ENCODE measurements at places on chromosomes 11 and 22. TPM values are rescaled to one million over a fixed set of nuclear protein-coding genes. Genes with fewer than 3 reads are reported as not detected.

Gene OR10D3
- total RNA-seq = not detected

Gene ANKK1
- total RNA-seq = not detected

Gene OR6A2
- 0.09 TPM for total RNA-seq

Gene MMP12
- not detected for total RNA-seq

Gene MUC5AC
- total RNA-seq = not detected

DNA sequence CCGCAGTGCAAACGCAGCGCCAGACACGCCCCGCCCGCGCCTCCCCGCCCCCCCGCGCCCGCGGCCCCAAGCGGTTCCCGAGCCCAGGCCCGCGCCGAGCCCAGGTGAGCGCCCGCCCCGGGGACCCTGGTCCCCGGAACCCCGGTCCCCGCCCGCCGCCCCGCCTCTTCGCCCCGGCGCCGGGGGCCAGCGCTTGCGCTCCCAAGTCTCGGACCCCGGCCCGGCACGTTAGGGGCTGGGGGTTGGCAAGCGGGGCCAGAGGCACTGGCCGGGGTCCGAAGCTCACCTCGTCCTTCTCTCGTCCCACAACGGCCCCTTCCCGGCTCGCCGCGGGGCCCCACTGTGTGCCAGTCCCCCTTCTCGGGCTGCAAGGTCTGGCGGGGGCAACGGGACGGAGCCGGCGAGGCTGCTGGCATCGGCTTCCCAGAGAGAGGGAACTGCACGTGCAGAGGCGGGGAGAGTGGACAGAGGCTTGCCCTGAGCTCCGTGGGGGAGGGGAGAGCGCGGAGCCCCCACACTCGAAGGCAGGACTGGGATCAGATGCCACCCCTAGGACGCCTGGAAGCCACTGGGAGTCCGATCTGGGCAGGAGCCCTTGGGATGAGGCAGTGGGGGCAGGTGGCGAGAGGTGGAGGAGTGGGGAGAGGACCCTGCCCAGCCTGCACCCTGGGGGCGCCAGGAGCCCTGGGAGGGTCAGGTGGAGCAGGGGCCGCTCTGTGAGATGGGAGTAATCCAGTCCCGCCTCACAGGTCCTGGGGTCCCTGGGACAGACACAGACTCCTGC, 1.8 kb upstream of the AIFM3 start:
- DNase-seq = no peak

- no peak for DNase-seq
Measured at GRCh38 chr22:36194971-36195370, 6.6 kb downstream of the APOL4 start.

DNA sequence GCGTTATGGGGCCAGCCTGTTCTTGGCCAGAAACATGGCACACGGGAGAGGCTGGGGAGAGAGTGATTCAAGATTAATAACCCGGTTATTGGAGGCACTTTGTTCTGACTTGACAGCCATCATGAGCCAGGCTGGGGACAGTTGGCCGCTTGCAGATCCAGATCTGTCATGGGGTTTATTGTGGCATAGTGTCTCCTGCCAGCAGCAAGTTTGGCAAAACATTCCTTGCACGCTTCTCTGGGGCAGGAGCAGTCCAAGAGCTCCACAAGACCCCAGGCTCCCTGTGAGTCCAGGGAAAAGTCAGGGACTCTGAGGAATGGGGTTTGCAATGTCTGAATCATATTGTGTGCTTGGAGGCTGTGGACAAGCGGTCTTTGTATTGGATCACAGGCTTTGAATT, 270.4 kb downstream of the MIAT start:
- DNase-seq = no peak

- DNase-seq = no peak
Measured at GRCh38 chr11:119531623-119532022, 108.7 kb upstream of the THY1 start.

DNA sequence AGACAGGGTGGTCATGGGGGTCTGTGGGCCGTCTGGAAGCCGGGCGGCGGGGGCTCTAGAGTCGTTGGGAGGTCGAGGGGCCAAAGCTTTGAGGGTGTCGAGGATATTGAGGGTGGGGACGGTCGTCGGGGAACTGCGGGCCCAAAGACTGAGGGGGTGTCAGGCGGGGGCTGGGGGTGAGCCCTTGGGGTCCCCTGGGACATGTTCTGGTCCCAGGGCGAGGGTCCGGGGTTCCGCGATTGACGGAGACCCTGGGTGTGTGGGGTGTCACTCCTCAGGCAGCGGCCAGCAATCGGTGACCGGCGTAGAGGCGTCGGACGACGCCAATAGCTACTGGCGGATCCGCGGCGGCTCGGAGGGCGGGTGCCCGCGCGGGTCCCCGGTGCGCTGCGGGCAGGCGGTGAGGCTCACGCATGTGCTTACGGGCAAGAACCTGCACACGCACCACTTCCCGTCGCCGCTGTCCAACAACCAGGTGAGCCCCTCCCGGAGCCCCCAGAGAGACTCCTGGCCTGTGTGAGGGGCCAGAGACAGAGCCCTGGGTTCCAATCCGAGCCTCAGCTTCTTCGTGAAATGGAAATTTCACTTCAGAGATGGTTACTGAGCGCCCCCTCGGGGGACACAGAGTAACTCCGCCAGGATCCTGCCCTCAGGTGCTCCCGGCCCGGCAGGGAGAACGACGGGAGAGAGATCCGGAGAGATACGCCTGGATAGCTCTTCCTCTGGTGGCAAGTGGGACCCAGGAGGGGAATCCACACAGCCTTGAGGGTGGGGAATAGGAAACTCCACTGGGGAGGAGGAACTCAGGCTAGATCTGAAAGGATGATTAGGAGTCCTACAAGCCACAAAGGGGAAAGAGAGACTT, 714 bp downstream of the SDF2L1 start:
- DNase-seq = no peak

GRCh38 chr11:34652191-34652973, 31.5 kb downstream of the EHF start:
- no peak for DNase-seq

- DNase-seq = no peak
Measured at GRCh38 chr11:5631969-5632635, 7.3 kb downstream of the TRIM34 start.

All from activated naive CD4-positive, alpha-beta T cell treated with anti-CD3 and anti-CD28 coated beads, Interleukin-2, amount 50 U/mL, for 72 hours (primary cell).